ENCODE measurements at places on chromosomes 4 and X.
A peak's percentile ranks its signal among the peaks of the same experiment; 100 is the strongest.

DNA sequence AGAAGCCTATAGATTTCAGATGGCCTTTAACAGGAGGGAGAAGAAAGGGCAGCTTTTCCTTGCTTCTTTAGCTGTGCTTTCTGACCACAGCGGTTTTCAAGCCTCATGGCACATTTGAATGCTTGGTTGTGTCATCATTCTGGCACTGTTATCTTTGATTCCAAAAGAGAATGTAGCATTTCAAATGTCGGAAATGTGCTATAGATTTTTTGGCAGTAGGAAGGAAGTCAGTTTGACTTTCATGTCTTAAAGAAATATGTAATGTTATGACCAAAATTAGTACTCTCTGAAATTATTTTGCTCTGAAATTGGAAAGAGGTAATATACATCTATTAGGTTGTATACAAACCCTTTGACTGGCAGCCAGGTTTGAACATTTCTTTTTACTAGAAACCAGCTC is 171.9 kb downstream of the TENM3 start:
- DNase-seq = no peak

- DNase-seq = no peak
Observed at GRCh38 chrX:1394731-1395501, 3.0 kb upstream of the SLC25A6 start.

- no peak for DNase-seq
Observed at GRCh38 chr4:141077611-141078225, 55.6 kb downstream of the RNF150 start.

- DNase-seq = no peak
Observed at GRCh38 chrX:11438767-11439166, 145.6 kb downstream of the AMELX start.

DNA sequence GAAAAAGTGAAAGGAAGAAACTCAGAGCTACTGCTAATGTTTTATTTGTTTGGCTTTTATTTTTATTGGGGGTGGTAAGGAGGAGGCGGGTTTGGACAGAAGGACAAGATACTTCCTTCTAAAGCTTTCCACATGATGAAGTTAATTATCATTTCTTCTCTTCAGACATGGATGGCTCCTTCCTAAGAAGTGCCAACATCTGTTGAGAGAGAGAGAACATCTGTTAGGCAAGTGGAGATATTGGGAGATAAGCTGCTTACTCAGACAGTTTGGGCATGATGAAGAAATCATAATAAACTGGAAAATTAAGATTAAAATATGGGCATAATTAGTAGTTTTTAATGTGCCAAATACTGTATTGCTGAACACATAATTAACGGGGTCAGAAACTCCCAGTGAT is 535.7 kb upstream of the INTU start:
- no peak for DNase-seq

DNA sequence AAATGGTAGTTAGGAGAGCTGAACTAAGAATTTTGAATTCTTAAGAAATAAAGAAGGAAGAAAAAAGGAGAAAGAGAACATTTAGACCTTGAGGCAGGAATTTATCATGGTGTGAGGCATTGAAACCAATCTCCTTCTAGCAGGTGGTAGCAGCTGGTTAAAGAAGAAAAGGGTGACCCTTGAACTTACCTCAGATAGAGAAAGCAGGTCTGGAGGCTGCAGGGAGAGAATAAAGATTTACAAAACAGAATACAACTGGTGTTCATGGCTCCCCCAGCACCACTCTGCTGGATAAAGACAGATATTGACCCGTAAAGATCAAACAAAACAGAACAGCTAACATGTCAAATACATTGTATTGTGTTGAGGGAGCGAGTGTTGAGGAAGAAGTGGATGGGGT is 56.0 kb downstream of the NCAPG start:
- DNase-seq = no peak

GRCh38 chrX:146186540-146186939 is 368.9 kb downstream of the SLITRK2 start:
- no peak for DNase-seq

- no peak for DNase-seq
Observed at GRCh38 chr4:137627739-137628460, 95.6 kb upstream of the PCDH18 start.

GRCh38 chr4:159420162-159421057 is 317.5 kb downstream of the RAPGEF2 start:
- DNase-seq = no peak

- no peak for DNase-seq
Observed at GRCh38 chr4:84164201-84164600, 334.9 kb downstream of the NKX6-1 start.

DNA sequence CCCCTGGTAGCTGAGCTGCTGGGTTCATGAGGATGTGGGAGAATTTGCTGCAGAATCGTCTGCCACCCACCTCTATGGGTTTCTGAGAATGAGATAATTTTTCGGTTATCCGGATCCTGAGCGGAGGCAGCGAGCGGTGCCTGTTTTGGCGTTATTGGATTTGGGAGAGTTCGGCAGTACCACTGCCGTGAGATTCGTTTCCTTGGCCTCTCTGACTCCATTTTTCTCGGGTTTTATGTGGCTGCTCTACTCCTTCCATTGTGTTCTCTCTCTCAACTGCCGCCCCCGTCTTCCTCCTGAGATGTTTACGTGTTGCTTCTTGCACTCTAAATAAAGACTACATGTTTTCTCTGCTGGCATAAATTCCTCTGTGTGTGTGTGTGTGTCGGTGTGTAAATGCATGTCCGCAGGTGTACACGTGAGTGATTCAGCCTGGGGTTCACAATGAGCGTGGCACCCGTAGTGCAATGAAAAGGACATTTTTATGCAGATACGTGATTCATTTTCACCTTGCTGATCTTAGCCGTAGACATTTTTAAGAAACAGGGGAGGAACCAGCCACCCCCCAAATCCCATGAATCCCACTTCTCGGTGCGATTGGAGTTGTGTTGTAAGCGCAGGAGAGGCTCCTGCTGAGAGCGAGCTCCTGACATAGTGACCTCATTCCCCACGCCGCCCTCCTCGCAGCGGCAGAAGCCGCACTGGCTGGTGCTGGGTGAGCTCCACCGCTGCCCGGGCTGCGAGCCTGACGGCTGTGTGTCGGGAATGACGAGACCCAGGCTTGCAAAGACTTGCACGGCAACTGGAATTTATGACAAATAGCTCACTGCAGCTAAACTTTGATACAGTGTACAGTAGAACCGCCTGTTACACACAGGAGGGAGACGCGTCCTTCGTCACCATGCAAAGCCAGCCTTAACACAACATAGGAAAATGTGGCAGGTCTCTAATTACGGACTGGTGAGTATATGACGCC is 82.2 kb downstream of the STOX2 start:
- peak; percentile 86 for DNase-seq

DNA sequence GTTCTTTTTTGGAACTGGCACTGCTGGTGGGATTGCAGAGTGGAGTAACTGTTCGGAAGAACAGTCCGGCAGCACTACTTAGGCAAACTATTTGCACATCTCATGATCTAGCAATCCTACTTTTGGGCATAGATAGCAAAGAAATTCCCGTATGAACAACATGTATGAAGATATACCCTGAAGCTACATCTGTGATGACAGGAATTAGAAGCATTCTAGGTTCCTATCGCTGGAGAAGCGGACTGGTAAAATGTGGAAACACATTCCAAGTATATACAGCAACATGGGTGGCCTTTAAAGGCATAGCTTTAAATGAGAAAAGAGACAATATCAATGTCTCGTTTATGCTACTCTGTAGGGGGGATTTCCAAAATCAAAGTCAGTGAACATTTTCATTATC is 3.1 kb downstream of the DCAF16 start:
- no peak for DNase-seq

DNA sequence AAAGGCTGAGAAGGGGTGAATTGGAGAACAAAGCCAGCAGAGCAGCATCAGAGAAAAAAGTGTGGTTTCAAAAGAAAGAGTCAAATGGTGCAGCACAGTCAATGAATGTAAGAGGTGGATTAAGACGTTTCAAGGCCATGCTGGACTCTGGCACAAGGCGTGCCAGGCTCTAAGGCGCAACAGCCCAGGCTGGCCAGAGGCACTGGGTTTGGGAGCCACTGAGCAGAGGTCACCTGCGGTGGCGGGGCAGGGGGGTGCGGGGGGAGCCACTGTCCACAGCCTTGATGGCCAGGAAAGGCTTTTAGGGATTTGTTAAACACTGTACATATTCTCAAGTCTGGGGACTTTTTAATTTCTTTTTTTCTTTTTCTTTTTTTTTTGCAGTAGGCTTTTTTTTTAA is 222.5 kb upstream of the FAT1 start:
- no peak for DNase-seq

DNA sequence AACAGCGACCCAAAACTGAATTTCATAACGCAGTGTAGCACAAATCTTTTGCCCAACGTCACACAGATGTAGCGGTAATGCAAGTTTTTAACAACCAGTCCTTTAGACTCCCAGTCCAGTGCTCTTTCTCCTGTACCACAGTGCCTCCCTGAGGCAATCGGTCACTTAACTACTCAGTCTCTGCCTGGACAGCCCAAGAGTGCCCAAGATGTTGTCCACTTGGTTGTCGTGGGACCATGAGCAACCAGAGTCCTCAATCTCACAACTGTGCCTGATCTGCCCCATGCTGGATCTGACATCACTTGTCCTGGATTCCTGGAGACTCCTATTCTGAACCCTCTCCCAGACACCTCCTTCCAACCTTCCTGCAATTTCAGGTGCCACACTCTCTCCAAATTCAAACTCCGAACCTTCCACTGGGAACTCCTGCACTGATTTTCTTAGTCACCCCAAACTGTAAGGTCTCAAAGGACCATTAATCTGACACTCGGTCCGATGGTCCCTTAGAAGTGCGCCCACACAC is 702 bp downstream of the MMGT1 start:
- DNase-seq = no peak

GRCh38 chrX:15751155-15751819 is 13.2 kb downstream of the CA5B start:
- no peak for DNase-seq

GRCh38 chrX:51334276-51334675 is 1.7 kb downstream of the NUDT10 start:
- no peak for DNase-seq

DNA sequence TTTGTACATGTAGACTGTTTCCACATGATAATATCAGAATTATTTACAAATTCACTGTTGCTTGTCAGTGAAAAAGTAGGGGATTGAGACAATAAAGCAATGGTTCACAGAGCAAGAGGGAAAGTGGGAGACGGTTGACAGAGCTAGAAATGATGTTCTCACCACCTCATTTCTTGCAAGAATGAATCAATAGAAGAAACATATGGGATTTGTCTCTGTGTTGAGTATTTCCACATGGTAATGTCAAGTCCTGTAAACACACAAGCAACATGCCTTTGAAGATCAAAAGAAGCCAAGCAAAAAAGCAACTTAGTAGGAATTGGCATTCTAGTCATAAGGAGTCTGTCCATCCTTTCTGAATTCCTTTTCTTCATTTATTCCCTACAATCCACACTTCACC is 1806.6 kb upstream of the AGA start:
- DNase-seq = no peak

DNA sequence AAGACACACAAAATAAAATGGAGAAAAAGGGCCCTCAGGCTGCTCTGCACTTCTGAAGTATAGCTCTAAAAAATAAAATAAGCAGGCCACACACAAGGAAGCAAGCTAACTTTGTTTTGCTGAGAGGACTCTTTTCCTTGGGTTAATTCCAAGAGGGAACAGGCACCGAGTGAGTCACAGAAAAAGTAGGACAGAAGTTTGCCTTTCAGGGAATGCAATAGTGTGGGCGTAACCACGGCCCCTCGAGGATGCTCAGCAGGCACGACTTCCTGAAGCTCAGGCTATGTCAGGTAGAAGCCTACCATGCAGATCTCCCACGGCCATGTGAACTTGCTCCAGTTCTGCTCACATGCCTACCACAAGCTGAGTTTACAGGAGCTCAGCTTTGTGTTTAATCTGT is 22.1 kb downstream of the PPP1R2C start:
- no peak for DNase-seq

DNA sequence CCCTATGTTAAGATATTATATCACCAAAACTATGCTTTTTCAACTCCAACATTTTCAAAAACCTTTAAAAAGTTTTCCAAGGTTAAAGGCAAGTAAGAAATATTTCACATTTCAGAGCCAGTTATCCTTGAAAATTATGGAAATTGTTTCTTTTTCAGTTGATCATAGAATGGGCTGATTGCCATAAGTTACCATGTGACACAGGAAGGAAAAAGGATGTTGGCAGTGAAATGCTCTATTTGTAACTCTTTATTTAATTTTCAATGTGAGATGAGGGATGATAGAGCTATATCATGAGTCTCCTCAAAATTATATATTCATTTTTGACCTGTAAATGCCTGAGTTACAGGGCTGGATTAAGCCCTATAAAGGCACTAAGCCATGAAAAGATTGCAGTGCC is 93.0 kb upstream of the PLS3 start:
- no peak for DNase-seq
